ENCODE measurements at places on chromosomes 3 and 15. TPM values are rescaled to one million over a fixed set of nuclear protein-coding genes. Genes with fewer than 3 reads are reported as not detected.

DNA sequence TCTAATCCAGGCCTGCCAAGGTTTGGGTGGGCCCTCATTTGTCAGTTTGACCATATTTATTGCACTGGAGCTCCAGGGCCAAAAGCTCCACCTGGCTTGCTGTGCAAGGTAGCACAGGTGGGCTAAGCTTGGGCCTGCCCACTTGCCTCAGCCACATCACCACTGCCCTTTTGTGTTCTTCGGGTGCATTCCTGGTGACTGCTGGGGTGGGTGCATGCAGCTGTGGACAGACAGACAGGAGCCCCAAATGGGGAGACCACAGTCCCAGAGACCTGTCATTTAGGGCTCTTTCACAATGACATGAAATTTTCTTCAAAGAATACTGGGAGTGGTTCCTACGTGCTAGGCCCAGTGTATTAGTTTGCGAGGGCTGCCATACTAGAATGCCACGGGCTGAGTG lies 2.7 kb downstream of the MESP2 start:
- DNase-seq: no peak

GRCh38 chr15:47750030-47750739 lies 32.9 kb downstream of the SEMA6D start:
- DNase-seq: no peak

SH3BP5 gene
- total RNA-seq: 71.1 TPM

DNA sequence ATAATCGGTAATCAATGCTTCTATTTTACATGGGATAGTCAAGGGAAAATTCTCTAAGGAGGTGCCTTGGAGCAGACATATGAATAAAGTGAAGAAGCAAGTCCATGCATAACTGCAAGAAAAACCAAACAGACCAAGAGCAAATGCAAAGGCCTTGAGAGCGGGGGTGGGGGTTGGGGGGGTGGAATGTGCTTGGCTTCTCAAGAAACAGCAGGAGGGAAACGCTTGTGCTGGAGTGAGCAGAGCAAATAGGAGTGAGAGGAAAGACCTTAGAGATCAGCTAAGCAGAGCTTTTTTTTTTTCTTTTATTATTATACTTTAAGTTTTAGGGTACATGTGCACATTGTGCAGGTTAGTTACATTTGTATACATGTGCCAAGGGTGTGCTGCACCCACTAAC lies 260.8 kb downstream of the ARPP21 start:
- no peak for DNase-seq

DNA sequence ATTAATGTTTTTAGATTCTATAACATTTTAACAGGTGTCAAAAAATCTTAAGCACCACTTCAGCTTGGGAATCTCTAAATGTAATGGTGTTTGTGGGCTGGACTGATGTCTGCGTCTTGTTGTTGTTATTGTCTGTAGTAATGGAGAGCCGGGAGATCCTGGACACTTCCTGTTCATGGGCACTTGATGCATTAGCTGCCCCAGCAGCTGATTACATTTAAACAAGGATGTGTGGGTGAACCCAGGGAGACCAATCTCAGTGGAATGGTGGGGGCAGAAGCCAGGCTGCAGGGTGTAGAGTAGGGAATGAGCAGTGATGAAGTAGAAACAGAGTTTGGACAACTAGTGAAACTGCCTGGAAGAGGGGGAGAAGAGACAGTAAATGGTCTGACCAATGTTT lies 7.8 kb downstream of the CCR5AS start:
- DNase-seq: no peak

DNA sequence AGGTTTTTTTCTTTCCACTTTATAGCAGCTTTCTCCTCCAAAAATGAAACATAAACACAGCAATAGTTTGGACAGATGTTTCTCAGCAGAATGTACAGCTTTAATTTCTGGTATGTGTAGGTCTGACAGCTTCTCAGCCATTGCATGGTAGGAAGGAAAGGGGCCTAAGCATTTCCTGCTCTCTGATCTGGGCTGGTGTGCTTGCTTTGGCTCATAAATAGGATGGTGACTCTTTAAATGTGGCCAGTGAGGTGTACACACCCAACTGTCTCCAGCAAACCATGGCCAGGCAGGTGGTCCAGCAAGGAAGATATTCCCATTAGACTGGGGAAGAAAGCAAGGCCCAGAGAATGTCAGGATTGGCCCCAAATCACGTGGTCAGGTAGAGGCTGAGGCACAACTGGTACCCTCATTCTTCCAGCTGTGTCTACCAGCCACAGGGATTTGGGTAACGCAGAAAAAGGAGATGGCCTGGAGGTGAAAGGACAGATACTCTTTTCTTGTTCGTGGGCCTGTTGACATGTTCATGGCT lies 52.1 kb downstream of the ITGA11 start:
- DNase-seq: no peak

- no peak for DNase-seq
Observed at GRCh38 chr15:69735121-69735520, 282.5 kb downstream of the RPLP1 start.

- DNase-seq: no peak
Observed at GRCh38 chr15:83284559-83285283, at the start of gene BNC1. TSS of gene BNC1 (minus strand) at chr15:83284664. CDS start at chr15:83284628, 36 bp downstream.

ITGA11 gene
- 3.8 TPM for total RNA-seq

CGNL1 gene
- total RNA-seq: 4.7 TPM

GRCh38 chr15:55528812-55529211 lies 20.8 kb upstream of the DNAAF4 start:
- no peak for DNase-seq

GRCh38 chr3:177162742-177163141 lies 34.5 kb downstream of the TBL1XR1 start:
- no peak for DNase-seq

GRCh38 chr3:127431066-127431465 lies 143.2 kb upstream of the PRR20G start:
- no peak for DNase-seq

GRCh38 chr15:57320631-57321220 lies 55.6 kb upstream of the CGNL1 start:
- DNase-seq: no peak

GRCh38 chr3:54987719-54988118 lies 59.9 kb upstream of the LRTM1 start:
- no peak for DNase-seq

LRRC58 gene
- 36.3 TPM for total RNA-seq
